ENCODE measurements at places on chromosomes 12 and 14.

GRCh38 chr14:69360438-69361108 is 37.5 kb downstream of the ERH start:
- DNase-seq: no peak

GRCh38 chr12:119340578-119340977 is 6.0 kb downstream of the CCDC60 start:
- no peak for DNase-seq

GRCh38 chr14:73245480-73246325 is 8.4 kb downstream of the PAPLN start:
- DNase-seq: no peak

DNA sequence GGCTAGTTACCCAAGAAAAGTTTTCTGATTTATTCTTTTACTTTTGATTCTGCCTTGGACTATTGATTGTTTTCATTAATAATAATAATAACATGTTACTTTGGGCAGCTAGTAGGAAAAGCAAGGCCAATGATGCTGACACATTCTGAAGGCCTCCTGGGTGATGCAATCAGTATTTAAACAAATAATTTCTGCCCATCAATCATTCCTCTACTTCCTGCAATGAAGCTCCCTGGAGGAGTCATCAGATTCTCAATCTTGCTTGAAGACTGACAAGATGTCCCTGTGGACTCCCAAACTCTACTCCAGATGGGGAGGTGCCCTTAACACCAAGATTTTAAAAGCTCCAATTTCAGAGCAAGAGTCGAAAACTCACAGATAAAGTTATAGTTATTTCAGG is at the start of gene SPX:
SPX (plus strand) TSS at position 244 of the 400 bp plus-strand sequence. CDS start 177 bp downstream, outside the sequence.
- DNase-seq: no peak

GRCh38 chr12:21618566-21618965 is 13.9 kb upstream of the GYS2 start:
- DNase-seq: no peak

- DNase-seq: no peak
Observed at GRCh38 chr12:17918013-17918412, 172.0 kb downstream of the RERGL start.

- DNase-seq: no peak
Observed at GRCh38 chr14:96373538-96373937, 10.2 kb downstream of the GSKIP start.

DNA sequence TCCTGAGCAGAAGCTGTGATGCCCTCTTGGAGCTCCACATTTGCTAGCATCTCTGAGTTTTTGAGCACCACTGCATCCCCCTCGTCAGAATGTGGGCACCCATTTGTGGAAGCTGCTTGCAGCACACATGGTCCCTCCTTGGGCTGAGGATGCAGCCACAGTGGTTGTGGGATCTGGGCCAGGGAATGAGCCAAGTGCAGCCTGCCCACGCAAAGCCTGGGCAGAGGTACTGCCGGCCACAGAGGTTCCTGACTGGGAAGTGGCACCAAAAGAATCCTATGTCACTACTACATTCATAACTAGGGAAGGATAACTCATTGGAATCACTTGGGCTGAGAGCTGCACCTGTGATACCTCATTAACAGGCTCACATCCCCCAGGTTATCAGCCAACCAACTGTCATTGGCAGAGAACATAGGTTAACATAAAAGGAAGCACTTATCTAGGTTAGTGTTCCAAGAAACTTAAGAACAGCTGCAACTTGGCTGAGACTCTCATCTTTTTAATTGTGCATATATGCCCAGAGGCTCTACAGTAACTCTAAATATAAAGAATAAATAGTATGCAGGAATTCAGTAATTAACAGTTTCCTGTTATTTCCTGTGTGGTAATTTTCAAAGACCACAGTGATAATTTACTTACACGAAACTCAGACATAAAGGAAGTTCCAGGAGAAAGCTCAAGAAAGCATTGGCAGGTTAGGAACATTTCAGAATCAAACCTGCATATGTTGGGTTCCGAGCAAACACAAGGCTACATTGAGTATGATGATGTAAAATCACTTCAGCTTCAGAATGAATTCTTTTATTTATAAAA is 145.3 kb downstream of the BCAT1 start:
- no peak for DNase-seq

GRCh38 chr12:74900232-74900631 is 309.4 kb downstream of the KCNC2 start:
- DNase-seq: no peak

- DNase-seq: no peak
Observed at GRCh38 chr12:51028126-51028812, 2.1 kb upstream of the SLC11A2 start.

- DNase-seq: no peak
Observed at GRCh38 chr12:46900734-46901463, 75.1 kb upstream of the SLC38A4 start.

DNA sequence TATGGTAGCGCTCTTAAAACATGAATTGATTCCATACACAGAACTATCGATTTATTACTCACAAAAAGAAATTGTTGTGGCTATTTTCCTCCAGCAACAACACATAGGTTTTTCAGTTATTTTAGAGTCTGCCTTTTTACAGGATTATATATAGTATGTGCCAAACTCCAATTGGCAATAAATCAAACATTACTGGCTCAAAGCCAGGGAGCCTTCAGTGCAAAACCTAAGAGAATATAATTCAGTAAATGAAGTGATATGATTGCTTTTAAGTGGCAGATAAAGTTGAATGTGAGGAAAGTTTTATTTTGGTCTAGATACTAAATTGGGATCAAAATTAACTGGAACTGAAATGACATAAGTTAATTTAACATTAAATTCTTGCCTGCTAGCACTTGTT is 234.8 kb downstream of the PIK3C2G start:
- DNase-seq: no peak

DNA sequence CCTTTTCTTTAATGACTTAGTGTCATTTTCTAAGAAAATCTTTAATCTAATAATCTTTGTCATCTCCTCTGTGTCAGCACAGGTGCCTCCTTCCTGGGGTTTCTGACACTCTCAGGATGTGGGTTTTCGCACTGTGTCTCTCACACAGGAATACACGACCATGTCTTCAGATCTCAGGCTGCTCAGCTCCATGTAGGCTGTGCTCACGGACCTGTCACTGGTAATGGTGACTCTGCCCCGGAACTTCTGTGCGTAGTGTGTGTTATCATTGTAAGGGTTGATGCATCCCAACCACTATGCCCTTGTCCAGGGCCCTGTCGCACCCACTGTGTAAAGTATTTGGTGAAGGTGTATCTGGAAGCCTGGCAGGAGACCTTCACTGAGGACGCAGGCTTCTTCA is 647.8 kb downstream of the TMEM121 start:
- DNase-seq: no peak
